ENCODE measurements at places on chromosomes 3 and 15.

DNA sequence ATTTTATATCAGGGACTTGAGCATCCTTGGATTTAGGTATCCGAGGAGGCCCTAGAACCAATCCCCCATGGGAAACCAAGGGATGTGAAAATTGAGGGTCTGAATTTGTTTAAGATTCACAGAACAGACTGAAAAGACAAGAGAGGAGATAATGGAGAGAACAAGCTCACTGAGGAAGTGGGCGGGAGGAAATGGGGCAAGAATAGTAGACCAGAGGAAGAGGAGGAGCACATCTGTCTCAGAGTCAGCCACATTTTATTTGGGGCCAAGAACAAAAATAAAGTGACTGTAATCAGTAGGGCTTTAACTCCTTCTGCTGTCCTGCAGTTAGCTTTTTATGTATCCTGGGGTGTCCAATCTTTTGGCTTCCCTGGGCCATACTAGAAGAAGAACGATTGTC lies 63.8 kb downstream of the BLM start:
- DNase-seq = no peak

- DNase-seq = no peak
Observed at GRCh38 chr3:172204716-172205115, 165.3 kb downstream of the FNDC3B start.

- no peak for DNase-seq
Observed at GRCh38 chr15:91214675-91215590, 114.9 kb downstream of the SV2B start.

GRCh38 chr3:85785766-85786165 lies 827.0 kb downstream of the CADM2 start:
- DNase-seq = no peak

DNA sequence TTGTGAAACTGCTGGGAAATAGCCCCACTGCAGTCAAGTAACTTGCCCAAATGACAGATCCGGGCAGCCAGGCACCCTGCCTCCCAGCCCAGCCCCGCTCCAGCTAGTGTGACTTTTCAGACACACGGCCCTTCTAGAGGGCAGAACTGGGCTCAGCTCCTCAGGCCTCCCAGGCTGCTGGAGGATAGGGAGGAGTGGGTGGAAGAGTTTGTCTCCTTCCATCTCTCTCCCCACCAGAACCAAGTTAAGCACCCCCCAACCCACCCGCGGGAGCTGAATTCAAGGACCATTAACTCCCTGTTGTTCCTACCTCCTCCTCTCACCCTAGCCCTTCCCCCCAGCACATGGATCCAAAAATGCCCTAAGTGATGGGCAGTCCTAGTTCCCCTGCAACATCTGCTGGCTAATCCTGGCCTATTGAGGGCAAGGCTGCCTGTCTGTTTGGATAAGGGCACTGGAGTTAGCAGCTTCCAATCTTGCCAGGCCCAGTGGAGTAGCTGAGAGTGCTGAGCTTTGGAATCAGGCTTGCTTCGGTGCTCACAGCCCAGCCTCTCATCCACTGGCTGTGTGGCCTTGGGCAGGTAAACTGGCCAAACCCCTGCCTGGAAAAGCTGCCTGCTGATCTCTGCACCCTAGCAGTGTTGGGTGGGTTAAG lies 3.1 kb downstream of the CCDC33 start:
- DNase-seq = no peak

DNA sequence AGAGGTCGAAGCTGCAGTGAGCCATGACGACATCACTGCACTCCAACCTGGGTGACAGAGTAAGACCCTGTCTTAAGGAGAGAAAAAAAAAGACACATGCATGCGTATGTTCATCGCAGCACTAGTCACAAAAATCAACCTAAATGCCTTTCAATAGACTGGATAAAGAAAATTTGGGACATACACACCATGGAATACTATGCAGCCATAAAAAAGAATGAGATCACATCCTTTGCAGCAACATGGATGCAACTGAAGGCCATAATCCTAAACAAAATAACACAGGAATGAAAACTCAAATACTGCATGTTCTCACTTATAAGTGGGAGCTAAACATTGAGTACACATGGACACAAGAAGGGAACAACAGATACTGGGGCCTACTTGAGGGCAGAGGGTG lies 53.1 kb downstream of the FSIP1 start:
- no peak for DNase-seq

DNA sequence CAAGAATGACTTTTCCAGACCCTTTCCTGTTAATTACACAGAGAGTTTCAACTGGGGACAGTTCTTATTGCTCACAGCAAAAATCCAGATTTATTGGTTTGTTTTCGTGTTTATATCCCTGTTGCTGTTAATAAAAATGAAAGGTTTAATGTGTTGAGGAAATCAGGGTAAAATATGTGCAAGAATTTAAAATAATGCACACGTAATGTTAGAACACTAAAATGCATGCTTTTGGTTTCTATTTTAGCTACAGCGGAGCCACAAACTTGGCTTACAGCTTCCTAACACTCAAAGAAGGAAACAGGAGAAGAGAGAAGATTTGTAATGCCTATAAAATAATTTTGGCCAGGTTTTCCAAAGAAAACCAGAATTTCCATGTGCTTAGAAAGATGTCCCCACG lies 62.7 kb downstream of the CASR start:
- DNase-seq = no peak

- DNase-seq = no peak
Observed at GRCh38 chr15:56820333-56820732, 87.0 kb upstream of the ZNF280D start.

DNA sequence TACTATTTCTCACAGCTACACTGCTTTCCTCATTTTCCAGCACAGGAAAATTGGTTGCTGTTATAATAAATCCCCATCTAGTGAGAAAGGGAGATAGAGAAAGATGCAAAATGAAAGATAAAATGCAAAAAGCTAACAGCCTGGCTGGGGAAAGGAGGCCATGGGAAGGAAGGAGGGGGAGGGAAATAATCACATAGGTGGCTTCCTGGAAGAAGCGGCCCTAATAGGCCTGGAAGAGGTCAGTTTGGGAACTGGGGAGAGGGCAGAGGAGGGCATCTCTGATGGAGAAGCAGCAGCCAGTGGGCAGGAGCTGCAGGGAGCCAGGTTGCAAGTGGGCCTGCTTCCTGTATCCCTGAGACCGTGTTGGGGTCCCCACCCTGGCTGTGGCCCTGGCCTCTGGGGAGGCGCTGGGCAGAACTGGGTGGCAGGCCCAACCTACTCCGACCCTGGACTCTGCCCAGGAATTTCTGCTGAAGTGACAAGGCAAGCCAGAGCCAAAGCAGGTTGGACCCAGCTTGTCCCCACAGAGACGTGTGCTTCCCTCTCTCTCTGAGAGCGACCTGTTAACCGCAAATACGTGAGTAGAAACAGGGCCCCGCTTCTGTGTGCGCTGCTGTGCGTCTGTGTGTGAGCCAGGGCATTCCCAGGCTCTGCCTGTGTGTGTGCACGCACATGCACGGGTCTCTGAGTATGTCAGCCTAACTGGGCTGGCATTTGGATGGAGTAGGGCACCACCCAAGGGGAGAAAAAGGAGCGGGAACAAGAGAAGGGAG lies 1.9 kb downstream of the SLC28A1 start:
- no peak for DNase-seq

DNA sequence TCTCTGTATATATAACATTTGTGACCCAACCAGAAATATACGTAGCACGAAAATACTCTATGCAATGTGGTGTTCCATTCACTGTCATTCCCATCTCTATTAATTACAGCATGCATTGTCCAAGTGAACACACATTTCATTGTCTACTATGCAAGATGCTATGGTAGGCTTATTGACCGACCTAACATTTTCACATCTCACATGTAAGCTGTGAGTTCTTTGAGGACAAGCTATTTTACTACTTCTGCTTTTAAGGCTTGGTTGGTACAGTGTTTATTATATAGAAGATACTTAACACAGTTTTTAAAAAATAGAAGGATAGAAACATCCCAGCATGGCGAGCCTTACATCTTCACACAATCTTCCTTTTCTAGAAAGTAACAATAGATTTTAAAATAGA lies 164.4 kb downstream of the KLHL25 start:
- DNase-seq = no peak

DNA sequence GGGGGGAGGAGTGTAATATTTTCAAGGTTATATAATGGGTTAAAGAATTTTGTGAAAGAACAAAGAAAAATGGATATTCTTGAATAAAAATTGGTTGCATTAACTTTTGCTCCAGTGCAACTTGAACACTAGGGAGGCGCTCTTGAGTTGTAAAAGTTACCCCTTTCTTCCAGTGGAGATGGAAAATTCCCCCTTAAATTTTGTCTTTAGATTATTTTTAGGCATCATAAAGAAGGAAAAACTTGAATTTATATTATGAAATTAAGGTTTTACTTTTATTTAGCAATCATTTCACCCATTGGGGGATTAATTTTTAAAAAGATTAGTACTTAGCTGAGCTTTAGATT lies 550 bp upstream of the CHD2 start:
- DNase-seq = peak; percentile 56
